Aorta (tissue), 5 donors: ENCODE measurements at places on chromosomes 5 and 9. TPM values are rescaled to one million over a fixed set of nuclear protein-coding genes. Genes with fewer than 3 reads are reported as not detected.

- no peak overlapping the region for H3K27ac ChIP-seq
- DNase-seq = no peak
These were observed 77.0 kb downstream of the ANKRD55 start for GRCh38 chr5:56155992-56156584.

GRCh38 chr5:4804691-4805360 lies 335.3 kb upstream of the ADAMTS16 start:
- H3K4me3 ChIP-seq = no peak overlapping the region
- H3K36me3 ChIP-seq = no peaks in the 10 kb centered on the region
- H3K27ac ChIP-seq = no peak overlapping the region
- no peaks in the 10 kb centered on the region for H3K4me1 ChIP-seq
- no peaks in the 10 kb centered on the region for H3K27me3 ChIP-seq
- DNase-seq = no peak

DNA sequence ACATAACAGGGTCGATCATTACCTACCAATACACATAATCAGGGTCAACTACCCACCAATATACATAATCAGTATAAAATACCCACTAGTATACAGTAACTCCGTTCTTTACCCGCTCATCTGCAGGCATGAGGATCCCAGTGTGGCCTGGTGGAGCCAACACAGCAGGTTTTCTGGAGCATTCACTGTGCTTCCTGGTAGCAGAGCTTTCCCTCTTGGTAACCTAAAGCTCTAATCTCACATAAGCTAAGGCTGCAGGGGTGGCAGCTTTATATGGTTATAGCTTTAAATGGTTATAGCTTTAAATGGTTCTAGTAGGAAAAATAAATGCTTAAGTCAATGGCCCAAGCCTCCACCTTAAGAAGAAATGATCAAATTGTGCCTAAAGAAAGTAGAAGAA lies 11.9 kb downstream of the LCN1 start:
- H3K4me1 ChIP-seq = no peaks in the 10 kb centered on the region
- no peaks in the 10 kb centered on the region for H3K36me3 ChIP-seq
- no peak for DNase-seq
- no peak overlapping the region for H3K27ac ChIP-seq
- H3K27me3 ChIP-seq = no peaks in the 10 kb centered on the region

- no peak overlapping the region for H3K27ac ChIP-seq
- H3K27me3 ChIP-seq = no peaks in the 10 kb centered on the region
- H3K4me1 ChIP-seq = no peaks in the 10 kb centered on the region
These were observed 35.1 kb downstream of the NR2F1-AS1 start for GRCh38 chr5:93545872-93546271.

DNA sequence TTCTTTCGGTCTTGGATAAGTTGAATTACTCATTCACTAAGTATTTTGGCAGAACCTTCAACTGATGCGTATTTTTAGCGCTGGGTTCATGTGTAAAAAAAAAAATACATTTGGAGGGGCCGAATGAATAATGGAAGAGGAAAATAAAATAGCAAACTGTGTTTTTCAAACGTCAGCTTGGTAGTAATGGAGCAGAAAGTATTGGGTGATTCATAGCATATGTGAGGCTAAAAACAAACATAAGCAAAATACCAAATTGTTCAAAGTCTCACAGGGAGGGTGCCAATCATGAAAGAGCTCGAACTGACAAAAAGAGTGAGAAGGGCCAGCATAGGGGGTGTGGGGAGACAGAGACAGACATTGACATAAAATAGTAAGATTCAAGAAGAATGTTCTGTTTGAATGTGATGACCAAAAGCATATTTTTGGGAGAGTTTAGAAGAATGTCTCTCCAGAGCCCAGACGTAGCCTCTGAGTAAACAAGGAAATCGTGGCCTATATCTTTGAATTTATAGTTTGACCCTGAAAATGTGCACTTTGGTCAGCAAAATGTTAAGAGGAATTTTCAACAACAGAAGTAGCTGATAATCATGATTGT lies 174.9 kb upstream of the HMHB1 start:
- no peak overlapping the region for H3K4me3 ChIP-seq
- H3K36me3 ChIP-seq = no peaks in the 10 kb centered on the region
- no peak overlapping the region for H3K27ac ChIP-seq
- H3K27me3 ChIP-seq = no peaks in the 10 kb centered on the region

GRCh38 chr9:130156672-130157071 lies 15.5 kb upstream of the NCS1 start:
- H3K4me3 ChIP-seq = no peak overlapping the region

GRCh38 chr9:106860721-106861639 lies 2.0 kb upstream of the ZNF462 start:
- peak overlapping the region; percentile 50 for H3K4me3 ChIP-seq
- H3K36me3 ChIP-seq = no peaks in the 10 kb centered on the region
- H3K27ac ChIP-seq = no peak overlapping the region
- DNase-seq = peak; percentile 80

- no peak for DNase-seq
- H3K4me1 ChIP-seq = no peaks in the 10 kb centered on the region
- no peaks in the 10 kb centered on the region for H3K36me3 ChIP-seq
- H3K27me3 ChIP-seq = no peaks in the 10 kb centered on the region
- no peak overlapping the region for H3K27ac ChIP-seq
- H3K4me3 ChIP-seq = no peak overlapping the region
These were observed 464.7 kb upstream of the KLF4 start for GRCh38 chr9:107954312-107954711.

DNA sequence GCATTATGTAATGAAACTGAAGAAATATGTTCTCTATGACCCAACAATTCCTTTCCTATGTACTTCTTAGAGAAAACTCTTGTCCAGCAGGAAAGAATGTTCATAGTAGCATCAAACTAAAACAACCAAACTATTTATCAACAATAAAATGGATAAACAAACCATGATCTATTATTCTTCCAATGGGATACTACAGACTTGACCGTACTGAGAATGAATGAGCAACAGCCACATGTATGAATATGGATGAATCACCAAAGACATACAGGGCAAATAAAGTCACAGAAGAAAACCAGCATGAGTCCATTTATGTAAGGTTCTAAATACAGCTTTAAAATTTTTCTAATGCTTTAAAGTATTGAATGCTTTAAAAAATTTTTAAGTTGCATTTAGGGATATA lies 73.6 kb upstream of the SUSD1 start:
- DNase-seq = no peak
- no peaks in the 10 kb centered on the region for H3K36me3 ChIP-seq
- no peak overlapping the region for H3K4me3 ChIP-seq

- no peak overlapping the region for H3K27ac ChIP-seq
- no peaks in the 10 kb centered on the region for H3K27me3 ChIP-seq
- H3K36me3 ChIP-seq = no peaks in the 10 kb centered on the region
- H3K4me1 ChIP-seq = no peaks in the 10 kb centered on the region
- H3K4me3 ChIP-seq = peak overlapping the region; percentile 73
- DNase-seq = peak; percentile 47
These were observed 1.0 kb upstream of the F2R start for GRCh38 chr5:76714751-76715485.

- H3K27me3 ChIP-seq = no peaks in the 10 kb centered on the region
- H3K36me3 ChIP-seq = no peaks in the 10 kb centered on the region
- no peaks in the 10 kb centered on the region for H3K4me1 ChIP-seq
- DNase-seq = no peak
- no peak overlapping the region for H3K27ac ChIP-seq
These were observed 41.2 kb upstream of the TRIO start for GRCh38 chr5:14101922-14102321.

DNA sequence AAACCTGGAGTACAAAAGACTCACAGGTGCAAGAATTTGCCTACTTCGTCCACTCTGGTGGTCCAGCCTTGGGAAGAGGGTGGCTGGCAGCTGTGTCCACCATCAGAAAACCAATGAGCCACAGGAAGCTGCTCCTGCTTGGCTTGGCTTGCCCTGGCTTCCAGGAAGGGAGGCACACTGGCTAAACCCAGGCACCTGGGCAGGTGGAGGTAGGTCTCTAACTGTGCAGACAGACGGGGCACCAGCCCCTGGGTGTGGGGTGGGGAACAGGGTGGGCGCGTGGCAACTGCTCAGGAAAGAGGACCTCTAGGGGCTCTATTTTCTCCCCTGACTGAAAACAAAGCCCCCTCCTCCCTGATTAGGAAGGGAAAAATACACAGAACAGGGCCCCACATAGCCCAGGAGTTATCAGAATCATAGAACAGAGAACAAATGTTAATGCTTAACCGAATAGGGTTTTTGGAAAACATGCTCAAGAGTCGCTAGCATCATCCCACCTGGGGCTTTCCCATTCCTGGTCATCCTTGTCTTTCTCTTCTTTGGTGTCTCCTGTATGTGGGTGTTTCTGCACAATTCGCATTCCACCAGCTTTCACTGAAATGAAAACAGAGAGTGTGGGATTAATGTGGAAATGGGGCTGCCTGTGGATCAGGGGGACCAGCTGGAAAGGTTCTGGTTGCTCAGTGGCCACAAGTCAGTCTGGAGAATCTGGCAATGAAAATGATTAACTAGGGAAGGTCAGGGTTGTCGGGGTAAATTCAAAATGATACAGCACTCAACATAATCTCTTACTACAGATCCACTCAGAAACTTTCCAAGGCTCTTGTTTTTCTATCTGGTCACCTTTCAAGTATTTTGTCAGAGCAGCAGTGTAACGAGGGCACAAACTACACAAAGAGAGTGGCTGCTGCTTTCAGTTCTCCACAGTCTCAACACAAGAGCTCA lies 13.1 kb downstream of the DAP start:
- H3K27me3 ChIP-seq = no peaks in the 10 kb centered on the region
- H3K36me3 ChIP-seq = peaks cover 9% of the 10 kb centered on the region
- no peak for DNase-seq

DNA sequence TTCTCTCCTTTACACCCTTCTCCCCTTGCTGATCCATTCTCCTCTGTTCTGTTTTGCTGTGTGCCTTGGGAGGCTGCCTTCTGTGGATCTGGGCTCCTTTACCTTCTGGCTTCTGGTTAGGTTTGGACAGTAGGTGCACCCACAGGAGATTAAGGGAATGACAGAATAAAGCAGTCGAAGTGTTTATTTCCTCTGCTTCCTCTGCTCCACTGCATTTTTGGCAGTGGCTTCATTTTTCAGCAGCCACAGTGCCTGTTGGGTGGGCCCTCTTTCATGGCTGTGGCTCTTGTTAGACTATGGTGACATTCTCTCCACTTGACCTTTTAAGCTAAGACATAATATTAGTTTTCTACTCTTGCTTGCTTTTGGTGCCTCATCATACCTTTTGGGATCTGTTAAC lies 144.1 kb downstream of the CCDC171 start:
- no peaks in the 10 kb centered on the region for H3K4me1 ChIP-seq
- no peak overlapping the region for H3K4me3 ChIP-seq
- H3K36me3 ChIP-seq = no peaks in the 10 kb centered on the region
- no peaks in the 10 kb centered on the region for H3K27me3 ChIP-seq
- no peak overlapping the region for H3K27ac ChIP-seq

DNA sequence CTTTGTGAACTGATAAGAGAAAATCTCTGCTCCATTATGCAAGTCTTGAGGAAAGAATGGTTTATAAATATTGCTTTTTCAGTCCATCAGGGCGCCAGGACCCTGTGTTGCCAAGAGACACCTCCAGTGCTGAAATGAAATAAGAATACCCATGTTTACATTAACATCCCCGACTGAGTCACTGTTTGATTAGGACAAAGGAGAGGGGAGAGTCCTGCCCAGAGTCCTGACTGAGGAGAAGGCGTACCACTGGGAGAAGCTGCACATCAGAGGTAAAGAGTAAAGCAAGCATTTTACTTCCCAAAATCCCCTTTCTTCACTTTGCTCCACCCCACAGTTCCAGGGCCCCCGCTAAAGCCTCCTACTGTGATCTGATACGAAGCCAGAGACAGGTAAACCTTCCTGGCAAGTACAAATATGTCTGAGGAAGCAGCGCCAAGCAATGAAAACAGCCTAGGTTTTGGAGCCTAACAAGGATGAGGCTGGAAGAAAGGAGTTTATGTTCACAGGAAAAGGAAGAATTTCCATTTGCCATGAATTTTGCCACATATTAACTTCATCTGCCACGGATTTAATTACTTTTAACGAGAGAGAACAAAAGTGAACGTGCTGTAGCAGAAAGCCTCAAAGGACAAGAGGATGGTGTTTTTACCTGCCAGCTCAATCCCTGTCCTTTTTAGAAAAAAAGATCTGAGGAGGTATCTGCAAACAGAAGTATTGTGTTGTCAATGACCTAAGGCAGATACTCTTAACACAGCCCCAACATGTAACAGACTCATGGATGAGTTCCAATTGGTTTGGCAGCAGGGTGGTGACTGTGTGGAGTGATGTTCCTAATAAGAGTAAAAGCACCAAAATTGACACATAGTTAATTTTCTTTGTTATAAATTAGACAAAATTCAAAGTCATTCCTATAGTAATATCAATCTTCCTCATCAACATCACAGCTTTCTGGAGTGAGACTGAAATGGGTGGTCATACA lies 209.4 kb upstream of the TLE4 start:
- H3K27me3 ChIP-seq = no peaks in the 10 kb centered on the region
- no peak for DNase-seq
- no peaks in the 10 kb centered on the region for H3K36me3 ChIP-seq
- no peaks in the 10 kb centered on the region for H3K4me1 ChIP-seq
- no peak overlapping the region for H3K4me3 ChIP-seq

DNA sequence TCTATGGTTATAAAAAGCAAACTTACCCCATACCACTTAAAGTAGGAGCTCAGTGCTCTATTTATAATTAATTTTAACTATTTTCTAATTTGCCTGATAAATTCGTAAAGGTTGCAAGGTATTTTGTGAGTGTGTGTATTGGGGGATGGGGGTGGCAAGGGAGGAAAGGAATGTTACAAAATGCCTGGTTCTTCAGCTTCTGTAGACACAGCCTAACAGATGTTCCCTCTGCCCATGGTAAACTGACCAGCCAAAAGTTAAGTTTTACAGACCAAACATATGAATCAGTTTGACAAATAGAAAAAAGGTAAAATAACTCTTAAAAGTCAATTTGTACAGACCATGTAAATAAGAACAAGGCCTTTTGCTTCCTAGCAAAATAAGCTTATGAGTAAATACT lies 232.6 kb downstream of the KIAA0825 start:
- DNase-seq = no peak
- no peaks in the 10 kb centered on the region for H3K36me3 ChIP-seq
- no peaks in the 10 kb centered on the region for H3K4me1 ChIP-seq
- no peak overlapping the region for H3K4me3 ChIP-seq

GRCh38 chr9:92748233-92748497 lies 16.5 kb downstream of the BICD2 start:
- H3K4me3 ChIP-seq = no peak overlapping the region
- no peaks in the 10 kb centered on the region for H3K27me3 ChIP-seq
- H3K27ac ChIP-seq = no peak overlapping the region

- H3K36me3 ChIP-seq = no peaks in the 10 kb centered on the region
- H3K27ac ChIP-seq = no peak overlapping the region
- no peaks in the 10 kb centered on the region for H3K27me3 ChIP-seq
These were observed 28.0 kb downstream of the NCS1 start for GRCh38 chr9:130200038-130200849.

Gene IFNK
- total RNA-seq = not detected

Gene TNIP1
- 83.3 TPM for total RNA-seq

Gene NSG2
- not detected for total RNA-seq

Gene GGTA1
- total RNA-seq = 38.9 TPM

Gene AQP7
- 2.7 TPM for total RNA-seq

Gene LCN1
- 0.81 TPM for total RNA-seq

Gene C9orf72
- total RNA-seq = 23.2 TPM

Gene EDIL3
- 205 TPM for total RNA-seq

Gene RETREG1
- 6.5 TPM for total RNA-seq

Gene WASHC1
- total RNA-seq = 12.8 TPM

Gene MARCOL
- total RNA-seq = not detected

Gene DBH
- not detected for total RNA-seq

Gene IRX1
- total RNA-seq = 4.3 TPM

Gene SPOCK1
- 48.5 TPM for total RNA-seq
